ENCODE measurements at places on chromosomes 2 and 18.

- peak; percentile 72 for DNase-seq
Measured at GRCh38 chr2:33583194-33583938, 15.7 kb downstream of the FAM98A start.

GRCh38 chr2:28445448-28446258 lies 50.2 kb upstream of the PLB1 start:
- no peak for DNase-seq

DNA sequence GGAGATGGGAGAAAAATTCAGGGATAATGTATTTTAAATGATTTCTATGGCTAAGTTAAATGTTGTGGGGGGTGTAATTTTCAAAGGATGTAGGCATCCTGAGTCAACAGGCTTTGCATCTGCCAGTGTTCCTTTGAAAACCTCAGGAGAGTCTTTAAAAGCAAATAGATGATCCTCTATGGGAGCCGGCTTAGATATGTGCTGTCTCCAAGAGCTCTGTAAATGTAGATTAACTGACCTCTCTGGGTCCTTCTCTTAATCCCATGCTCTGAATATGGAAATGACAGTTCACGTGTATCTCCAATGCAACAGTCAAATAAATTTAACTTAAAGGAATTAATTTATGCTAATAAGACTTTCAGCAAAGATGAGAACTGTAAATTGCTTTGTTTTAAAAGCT lies 292.7 kb downstream of the ERBB4 start:
- DNase-seq: no peak

DNA sequence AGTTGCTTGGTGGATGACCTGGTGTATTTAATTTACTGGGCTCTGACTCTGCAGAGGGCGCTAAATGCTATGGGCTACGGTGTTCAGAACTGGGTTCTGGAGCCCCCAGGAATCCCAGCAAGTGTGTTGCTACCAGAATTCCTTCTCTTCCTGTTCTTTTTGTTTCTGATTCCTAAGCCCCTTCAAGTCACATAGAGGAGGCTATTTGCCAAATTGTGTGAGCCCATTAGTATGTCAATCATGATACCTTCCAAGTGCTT lies 358.2 kb upstream of the SPRED2 start:
- DNase-seq: no peak

GRCh38 chr2:155692106-155692505 lies 640.4 kb downstream of the NR4A2 start:
- DNase-seq: no peak

DNA sequence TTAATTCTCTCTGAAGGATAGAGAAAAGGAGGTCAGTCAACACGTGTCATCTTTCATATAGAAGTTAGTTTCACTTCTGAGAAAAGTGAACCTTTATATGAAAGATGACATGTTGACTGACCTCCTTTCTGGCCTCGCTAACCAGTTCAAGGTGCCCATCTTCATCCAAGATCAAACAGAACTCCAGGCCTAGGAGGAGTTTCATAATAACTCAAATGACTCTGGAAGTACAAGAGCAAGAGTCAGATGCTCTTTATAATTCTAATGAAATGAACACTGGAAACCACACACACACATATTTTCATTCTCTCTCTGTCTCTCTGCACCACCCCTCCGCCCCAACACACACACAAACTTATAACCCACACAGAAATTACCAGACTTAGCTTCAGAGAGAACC lies 16.3 kb downstream of the ANKRD44 start:
- DNase-seq: no peak

DNA sequence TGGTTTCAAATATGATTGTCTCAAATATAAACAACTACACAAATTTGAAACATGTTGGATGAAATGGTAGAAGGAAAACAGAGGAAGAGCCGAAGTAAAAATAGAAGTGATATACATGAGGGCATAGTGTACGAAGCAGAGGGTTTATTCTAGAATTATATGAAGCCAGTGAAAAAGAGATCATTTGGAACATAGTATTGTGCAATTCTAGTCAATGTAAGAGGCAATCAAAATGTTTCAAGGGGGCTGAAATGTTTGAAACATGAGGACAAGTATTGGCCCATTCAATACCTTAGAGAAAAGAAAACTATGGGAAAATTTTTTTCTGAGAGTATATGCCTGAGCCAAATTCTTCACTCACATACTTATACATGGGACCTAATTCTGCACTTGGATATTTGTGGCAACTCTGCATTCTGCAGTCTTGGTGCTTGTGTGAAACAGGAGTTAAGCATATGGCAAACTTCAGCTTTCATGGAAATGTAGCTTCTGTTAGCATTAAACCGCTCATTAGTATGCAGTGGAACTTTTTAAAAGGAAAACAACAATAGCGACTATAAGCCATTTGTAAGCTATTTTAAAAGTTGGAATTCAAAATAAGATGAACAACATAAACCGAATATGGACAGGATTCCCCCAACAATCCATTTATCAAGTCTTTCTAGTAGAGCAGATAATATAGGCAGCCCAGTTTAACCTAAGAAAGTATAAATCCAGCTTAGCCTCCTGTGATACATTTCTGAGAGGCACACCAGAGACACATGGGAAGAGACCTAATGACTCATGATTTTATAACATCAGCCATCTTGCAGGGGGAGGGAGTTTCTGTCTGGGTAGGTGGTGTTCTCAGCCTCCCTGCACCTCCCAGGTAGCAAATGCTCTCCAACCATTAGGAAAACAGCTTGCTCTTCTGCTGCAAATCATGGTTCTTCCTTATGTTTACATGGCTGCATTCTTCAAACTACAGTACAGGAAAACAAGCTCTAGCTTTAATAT lies 197.8 kb downstream of the PAX3 start:
- DNase-seq: no peak

DNA sequence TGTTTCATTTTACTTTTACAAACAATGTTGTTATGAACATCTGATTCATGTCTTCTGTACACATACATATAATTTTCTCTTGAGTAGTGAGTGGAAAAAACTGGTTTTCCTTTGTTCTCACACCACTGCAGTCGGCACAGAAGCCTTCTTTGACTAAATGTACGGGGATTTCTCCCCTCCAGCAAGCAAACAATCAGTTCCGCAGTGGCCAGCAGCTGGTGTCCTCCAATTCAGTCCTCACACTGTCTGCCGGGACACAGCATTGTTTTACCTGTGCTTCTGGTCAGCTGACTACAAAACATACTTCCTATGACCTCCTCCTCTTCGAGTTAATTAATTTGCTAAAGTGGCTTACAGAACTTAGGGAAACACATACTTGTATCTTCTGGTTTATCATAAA lies 202.8 kb downstream of the WDR7 start:
- DNase-seq: no peak

DNA sequence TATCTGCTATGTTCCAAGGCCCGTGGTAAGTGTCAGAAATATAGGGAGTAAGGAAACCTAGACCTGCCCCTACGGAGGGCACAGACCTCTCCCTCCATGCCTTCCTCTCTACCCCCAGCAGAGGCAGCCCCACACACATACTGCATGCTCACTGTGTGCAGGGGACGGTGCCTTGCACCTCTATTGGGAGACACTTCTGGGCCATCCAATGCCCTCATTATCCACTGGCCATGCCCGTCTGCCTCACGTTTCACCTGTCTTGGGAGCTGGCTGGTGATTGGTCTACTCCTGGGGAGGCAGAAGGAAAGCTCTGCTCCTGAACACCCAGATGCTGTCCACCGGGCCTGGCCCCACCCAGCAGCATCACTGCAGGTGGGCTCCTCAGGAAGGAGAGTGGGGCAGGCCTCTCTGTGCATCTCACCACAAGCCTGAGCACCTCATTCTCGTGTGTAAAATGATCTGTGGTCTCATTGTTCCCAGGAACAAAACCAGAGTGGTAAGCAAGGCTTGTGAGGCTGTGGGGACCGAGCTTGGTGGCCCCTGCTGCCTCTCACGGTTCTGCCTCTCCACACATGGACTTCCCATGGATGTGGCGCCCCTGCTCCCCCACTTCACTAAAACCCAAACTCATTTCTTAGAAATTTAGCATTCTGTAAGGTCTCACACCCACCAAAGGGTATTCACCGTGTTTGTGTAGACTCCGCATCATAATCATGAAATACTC lies 312.5 kb upstream of the HS6ST1 start:
- no peak for DNase-seq

DNA sequence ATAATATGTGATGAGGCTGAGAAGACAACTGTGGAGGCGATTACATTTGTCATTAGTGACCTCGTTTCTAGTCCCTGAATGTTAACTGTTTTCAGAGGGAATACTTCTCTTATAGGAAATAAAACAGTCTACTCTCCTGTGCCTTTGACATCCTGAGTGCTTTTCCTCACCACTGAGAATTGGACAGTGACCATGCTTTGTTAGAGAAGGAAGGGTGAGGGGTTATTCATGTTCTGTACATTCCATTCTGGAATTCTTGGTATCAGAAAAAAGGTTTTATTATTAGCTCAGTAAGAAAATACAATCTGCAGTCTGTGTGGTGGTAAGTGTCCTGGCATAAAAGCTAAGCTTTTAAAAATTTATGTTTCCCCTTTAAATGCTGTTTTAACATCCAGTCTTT lies 58.8 kb downstream of the PARD3B start:
- DNase-seq: no peak

DNA sequence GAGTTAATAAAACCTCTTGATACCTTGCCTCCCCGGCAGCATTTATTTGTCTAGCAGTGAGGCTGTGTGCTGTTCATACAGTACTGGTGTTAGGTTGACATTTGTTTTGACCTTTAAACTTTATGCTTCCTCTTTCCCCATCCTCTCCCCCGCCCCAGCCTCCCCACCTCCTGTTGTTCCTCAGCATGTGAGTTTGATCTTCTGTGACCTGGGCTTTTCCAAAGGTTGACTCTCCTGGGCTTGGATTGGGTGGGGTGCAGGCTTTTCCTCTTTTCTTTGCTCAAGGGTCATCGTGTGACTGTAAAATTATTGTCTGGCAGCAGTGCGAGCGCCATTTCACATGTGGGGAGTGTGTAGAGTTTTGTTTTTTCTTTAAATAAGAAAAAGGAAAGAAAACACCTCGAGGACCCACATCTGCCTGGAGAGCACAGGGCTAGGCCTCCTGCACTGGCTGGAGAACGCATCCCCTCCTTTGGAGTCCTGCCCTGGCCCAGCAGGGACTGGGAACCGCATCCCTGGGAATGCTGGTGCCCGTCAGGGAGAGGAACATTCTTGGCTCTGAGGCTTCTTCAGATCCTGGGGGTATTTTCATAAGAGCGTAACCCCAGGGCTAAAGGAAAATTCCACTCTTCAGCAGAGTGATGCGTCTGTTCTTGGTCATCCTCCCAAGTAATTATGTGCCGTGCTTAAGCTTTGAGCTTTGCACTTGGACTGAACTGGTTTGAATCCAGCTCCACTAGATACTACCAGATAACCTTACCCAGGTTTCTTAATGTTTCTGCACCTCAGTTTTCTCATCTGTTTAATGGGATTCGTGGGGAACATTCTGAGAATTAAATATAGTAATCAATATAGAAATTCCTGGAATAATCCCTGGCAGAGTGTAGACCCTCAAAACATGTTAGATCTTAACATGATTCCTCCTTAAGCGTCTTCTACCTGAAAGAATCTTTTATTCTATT lies 91.5 kb downstream of the SETBP1 start:
- DNase-seq: no peak

GRCh38 chr18:28134774-28135173 lies 42.2 kb downstream of the CDH2 start:
- no peak for DNase-seq

- no peak for DNase-seq
Measured at GRCh38 chr2:230915319-230915718, 9.7 kb downstream of the GPR55 start.

DNA sequence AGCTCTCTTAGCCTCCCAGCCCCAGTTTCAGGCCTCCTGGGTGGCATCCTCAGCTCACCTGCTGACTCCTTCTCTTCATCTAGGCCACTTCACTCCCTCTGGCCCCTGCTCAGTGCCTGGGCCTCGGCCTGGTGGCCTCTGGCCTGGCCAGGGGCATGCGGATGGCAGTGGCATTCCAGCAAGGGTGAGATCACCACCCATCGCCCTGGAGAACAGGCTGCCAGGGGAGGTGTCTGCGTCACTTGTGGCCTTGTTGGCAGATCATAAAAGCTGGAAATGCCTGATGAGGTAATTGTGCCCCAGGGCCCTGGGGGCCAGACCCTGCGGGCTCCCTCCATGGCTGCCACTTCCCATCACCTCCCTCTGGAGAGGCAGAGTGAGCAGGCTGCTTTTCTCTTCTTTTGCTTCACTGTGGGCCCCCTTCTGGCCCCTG lies 72.5 kb upstream of the SMAD2 start:
- DNase-seq: no peak

GRCh38 chr2:31863867-31864266 lies 146.9 kb downstream of the MEMO1 start:
- DNase-seq: no peak

DNA sequence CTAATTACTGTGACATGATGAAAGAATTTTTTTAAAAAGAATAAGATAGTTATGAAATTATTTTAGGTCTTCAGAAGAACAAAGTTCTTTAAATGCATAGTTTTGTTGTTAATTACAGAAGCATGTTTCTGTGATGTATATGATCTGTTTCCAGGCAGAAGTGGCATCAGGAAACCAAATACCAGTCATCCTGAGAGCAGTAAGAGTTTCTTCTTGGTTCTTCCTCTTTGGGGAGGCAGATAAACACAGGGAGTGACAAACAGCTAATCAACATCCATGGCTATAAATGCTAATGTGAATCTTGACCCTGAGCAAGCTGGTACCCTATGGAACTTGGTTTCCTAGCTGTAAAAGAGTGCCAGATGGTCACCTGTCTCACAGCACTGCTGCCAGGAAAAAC lies 29.2 kb downstream of the WIPF1 start:
- DNase-seq: peak; percentile 75

- no peak for DNase-seq
Measured at GRCh38 chr2:198441246-198441645, 636.9 kb downstream of the PLCL1 start.

DNA sequence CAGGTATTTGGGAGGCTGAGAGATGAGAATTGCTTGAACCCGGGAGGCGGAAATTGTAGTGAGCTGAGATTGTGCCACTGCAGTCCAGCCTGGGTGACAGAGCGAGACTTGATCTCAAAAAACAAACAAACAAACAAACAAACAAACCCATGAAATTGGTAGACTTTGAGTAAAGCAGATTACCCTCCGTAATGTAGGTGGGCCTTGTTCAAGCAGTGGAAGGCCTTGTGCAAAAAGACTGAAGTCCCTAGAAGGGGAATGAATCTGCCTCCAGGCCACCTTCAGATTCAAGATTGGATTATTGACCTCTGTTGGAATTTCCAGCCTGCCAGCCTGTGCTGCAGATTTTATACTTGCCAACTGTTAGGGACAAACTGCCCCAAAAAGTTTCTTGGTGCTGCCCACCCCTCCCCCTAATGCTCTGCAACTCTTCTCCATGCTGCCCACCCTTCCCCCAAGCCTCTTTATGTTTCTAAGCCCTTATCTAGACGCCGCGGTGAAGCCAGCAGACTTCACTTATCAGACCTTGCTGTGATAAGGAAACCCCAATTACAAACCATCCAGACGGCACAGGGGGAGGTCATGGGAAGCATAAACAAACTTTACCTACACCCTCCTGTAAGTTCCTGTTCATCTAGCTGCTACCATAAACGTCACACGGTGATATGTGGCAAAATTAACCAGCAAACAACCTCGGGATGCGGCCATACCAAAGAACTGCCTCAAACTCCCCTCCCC lies 17.0 kb downstream of the CYP27A1 start:
- DNase-seq: no peak

All from NCI-H2171 treated with DMSO at 0.1 percent for 48 hours (cell line).